ENCODE measurements at places on chromosomes 2 and 18.

DNA sequence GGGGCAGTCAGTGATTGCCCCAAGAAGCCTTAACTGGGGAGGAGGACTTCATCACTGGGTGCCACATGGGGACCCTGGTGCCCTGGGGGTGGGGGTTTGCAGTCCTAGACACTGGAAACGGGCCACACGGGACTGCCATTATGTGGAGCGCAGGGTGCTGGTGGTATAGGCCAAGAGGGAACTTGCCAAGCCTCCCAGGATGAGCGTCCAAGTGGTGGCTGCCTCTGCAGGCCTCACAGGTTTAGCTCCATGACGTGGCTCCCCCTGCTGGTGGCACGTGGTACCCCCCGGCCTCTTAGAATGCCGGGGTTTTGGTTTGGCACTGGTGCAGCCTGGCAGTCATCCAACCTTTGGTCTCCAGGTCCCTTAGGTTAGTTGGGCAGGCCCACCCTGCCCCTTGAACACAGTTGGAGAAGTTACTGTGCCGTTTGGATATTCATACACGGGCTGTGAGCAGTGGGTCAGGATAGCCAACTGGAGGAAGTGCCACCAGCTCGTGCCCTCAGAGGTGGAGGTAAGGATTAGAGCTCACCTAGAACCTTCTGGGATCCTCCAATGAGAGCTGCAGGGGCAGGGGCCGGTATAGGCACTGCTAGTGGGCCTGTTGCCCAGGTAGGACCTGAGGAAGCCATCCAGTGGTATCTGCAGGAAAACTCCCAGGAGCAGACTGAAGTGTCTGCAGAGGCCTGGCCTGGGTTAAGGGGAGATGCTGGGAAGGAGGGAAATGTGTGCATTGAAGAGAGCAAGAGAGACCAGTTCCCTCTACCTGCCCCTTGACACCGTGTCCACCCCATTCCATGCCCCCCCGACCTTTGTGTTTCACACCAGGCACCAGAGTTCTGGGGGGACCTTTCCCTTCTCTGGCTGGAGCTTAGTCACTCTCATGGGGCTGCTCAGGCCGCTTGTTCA is 5.7 kb downstream of the PTMA start:
- H3K27me3 ChIP-seq = no peaks in the 10 kb centered on the region
- peaks cover 24% of the 10 kb centered on the region for H3K36me3 ChIP-seq
- no peak overlapping the region for H3K4me3 ChIP-seq
- peak; percentile 90 for DNase-seq
- H3K27ac ChIP-seq = peak overlapping the region; percentile 63

DNA sequence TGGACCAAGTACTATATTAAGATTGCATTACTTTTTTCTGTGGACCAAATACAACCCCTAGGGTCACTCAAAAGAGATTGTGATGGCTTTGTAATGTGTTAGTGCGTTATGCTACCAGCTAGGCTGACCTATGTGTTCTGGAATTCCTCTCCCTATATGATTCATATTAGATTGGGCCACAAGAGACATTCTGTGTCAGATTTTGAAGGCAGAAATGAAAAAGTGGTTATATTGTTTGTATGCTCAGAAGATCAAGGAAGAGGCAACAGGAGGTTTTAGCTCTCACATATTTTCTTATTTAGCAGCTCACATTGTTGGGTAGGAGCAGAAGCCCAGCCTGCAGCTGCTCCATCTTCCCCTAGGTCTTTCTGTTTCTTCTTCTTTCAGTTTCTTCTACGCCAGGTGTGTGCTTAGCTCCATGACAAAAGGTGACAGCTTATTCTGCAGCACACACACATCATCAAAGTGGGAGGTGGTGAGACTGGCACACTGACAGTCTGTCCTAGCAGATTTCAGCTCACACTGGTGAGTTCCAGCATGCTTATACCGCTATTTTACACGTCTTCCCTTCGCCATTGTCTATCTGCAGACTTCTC is 156.8 kb upstream of the UBE2E3 start:
- no peak overlapping the region for H3K4me3 ChIP-seq
- no peak for DNase-seq
- H3K4me1 ChIP-seq = no peaks in the 10 kb centered on the region
- no peaks in the 10 kb centered on the region for H3K36me3 ChIP-seq

DNA sequence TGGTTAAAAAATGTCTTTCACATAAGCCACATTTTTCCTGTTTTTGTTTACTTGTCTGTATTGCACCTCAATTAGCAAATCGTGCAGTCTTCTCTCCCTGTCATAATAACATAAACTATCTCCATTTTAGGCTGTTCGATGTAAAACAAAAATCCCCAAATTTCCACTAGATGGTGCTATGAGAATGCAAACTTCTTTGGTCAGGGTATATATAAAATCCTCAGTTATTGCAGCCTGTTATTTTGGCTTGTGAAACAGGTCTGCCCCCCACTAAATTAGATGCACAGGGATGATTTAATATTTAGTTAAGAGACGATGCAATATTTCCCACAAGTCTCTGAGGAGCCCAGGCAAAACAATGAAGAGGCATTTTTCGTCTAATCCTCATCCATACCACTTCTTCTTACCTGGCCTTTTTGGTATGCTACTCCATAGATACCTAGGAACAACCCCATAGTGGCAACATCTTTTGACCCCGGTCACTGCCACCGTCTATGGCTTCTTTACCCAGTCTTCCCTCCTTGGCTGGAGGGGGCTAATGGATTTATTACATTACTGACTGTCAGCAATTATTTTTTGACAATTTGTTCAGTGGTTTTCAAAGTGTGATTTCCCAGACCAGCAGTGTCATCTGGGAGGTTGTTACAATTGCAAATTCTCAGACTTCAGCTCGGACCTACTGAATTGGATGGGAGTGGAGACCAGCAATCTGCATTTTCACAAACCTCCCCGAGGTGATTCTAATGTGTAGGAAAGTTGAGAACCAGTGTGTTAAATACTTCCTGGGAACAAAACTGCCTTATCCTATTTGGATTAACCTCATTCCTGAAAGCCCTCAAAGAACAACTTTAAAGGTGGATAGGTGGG is 117.4 kb upstream of the CWC22 start:
- no peak overlapping the region for H3K4me3 ChIP-seq
- H3K36me3 ChIP-seq = no peaks in the 10 kb centered on the region
- peak; percentile 53 for DNase-seq
- no peak overlapping the region for H3K27ac ChIP-seq
- no peaks in the 10 kb centered on the region for H3K4me1 ChIP-seq

GRCh38 chr2:153235516-153235915 is 243.0 kb downstream of the RPRM start:
- DNase-seq = no peak
- no peaks in the 10 kb centered on the region for H3K4me1 ChIP-seq
- no peak overlapping the region for H3K27ac ChIP-seq
- no peaks in the 10 kb centered on the region for H3K27me3 ChIP-seq
- H3K36me3 ChIP-seq = no peaks in the 10 kb centered on the region

DNA sequence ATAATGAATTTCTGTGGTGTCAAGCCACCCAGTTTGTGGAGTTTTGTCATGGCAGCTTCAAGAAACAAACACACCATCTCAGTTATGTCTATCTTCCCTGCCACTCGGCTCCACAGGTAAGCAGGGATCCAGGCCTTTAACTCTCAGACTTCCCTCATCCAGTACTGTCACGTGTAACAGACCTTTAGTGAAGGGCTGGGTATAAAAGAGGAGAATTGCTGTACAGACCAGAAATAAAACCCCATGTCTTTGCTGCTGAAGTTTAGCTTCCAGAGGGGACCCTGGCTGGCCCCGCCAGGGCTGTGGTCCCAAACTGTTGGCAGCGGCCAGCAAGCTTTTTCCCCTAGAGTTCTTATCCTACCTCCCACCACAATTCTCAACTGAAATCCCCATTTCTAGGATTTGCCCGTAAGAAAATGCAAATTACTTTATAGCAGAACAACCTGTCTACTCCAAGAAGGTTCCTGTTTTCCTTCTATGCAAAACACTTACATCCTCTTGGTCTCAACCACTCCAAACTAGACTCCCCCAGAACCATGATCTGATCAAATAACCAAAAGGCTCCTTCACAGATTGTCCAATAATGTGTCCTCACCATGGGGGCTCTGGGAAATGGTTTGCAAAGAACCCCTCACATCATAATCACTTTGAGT is 438.0 kb upstream of the ID2 start:
- H3K4me3 ChIP-seq = no peak overlapping the region
- H3K27ac ChIP-seq = no peak overlapping the region
- no peak for DNase-seq
- H3K4me1 ChIP-seq = peaks cover 17% of the 10 kb centered on the region
- H3K27me3 ChIP-seq = no peaks in the 10 kb centered on the region
- H3K36me3 ChIP-seq = no peaks in the 10 kb centered on the region

- no peak overlapping the region for H3K4me3 ChIP-seq
- DNase-seq = no peak
- H3K36me3 ChIP-seq = no peaks in the 10 kb centered on the region
These were observed 8.2 kb downstream of the GDF7 start for GRCh38 chr2:20674974-20675679.

DNA sequence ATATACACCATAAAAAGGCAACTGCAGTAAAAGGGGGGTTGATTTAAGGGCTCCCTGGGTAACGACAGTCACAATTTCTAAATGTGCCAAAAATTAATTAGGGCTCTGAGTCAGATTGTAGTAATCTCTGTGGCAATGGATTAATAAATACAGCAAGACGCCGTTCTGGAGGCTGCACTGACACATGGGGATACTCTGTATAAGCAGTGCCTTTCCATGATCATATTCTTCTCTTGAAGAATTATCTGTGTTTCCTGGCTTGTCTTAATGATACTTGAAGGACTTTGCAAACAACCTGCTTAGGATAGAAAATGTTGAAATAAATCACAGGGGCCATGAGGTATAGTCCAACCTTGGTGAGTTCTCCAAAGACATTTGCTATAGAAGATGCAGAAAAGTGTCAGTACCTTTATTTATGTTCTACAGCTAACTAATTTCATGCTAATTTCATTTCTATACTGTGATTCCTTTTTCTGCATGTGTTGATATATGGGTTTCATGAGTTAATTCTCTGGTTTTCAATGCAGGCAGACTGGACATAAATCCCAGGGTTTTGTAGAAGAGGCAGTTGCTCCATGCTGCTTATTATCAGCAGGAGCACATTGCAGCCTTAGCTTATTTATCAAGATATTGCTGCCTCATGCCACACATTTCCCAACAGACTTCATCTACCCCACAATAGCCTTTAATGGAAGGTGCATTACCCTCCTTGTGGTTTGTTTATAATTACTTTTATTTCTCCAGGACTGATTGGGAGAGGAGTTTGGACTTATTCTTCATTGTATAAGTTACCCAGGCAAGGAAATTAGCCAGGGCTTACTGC is 54.8 kb downstream of the HNMT start:
- H3K4me1 ChIP-seq = no peaks in the 10 kb centered on the region
- H3K36me3 ChIP-seq = no peaks in the 10 kb centered on the region
- no peak overlapping the region for H3K4me3 ChIP-seq

Measured in left lung (tissue), 14 donors.